Activated CD4-positive, alpha-beta T cell treated with anti-CD3 and anti-CD28 coated beads, Interleukin-2, amount 10 ng/mL, durations not matched to agents 24 days and 14 days (primary cell): ENCODE measurements at places on chromosomes 3 and 15.

GRCh38 chr3:101193957-101194356 is 126.4 kb downstream of the IMPG2 start:
- H3K4me1 ChIP-seq, result no peaks in the 10 kb centered on the region
- H3K27me3 ChIP-seq, result peaks cover 2% of the 10 kb centered on the region
- DNase-seq, result no peak
- no peaks in the 10 kb centered on the region for H3K36me3 ChIP-seq
- H3K4me3 ChIP-seq, result no peak overlapping the region
- H3K27ac ChIP-seq, result no peak overlapping the region

- H3K4me1 ChIP-seq, result peaks cover 24% of the 10 kb centered on the region
- H3K27me3 ChIP-seq, result no peaks in the 10 kb centered on the region
- peaks cover 21% of the 10 kb centered on the region for H3K36me3 ChIP-seq
- DNase-seq, result no peak
- no peak overlapping the region for H3K4me3 ChIP-seq
Measured at GRCh38 chr3:169999433-169999832, 32.8 kb downstream of the SEC62 start.

GRCh38 chr3:43786526-43787305 is 96.0 kb downstream of the ABHD5 start:
- no peaks in the 10 kb centered on the region for H3K4me1 ChIP-seq
- H3K27me3 ChIP-seq, result no peaks in the 10 kb centered on the region
- H3K36me3 ChIP-seq, result no peaks in the 10 kb centered on the region
- no peak overlapping the region for H3K4me3 ChIP-seq

GRCh38 chr15:51736069-51736468 is 1.4 kb downstream of the LYSMD2 start:
- peaks cover 19% of the 10 kb centered on the region for H3K36me3 ChIP-seq
- H3K27me3 ChIP-seq, result peaks cover 2% of the 10 kb centered on the region
- H3K27ac ChIP-seq, result peak overlapping the region; percentile 92

DNA sequence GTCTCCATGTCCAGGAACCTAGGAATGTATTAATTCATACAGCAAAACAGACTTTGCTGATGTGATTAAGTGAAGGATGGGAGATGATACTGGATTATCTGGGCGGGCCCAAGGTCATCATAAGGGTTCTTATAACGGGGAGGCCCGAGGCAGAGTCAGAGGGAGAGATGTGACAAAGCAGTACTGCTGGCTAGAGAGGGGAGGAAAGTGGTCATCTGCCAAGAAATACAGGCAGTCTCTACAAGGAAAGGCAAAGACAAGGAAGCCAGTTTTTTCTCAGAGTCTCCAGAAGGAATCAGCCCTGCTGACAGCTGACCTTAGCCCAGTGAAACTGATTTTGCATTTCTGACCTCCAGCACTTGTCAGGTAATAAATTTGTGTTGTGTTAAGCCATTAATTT is 66.2 kb upstream of the CORO2B start:
- no peak overlapping the region for H3K27ac ChIP-seq
- no peaks in the 10 kb centered on the region for H3K4me1 ChIP-seq
- H3K4me3 ChIP-seq, result no peak overlapping the region
- H3K36me3 ChIP-seq, result no peaks in the 10 kb centered on the region

DNA sequence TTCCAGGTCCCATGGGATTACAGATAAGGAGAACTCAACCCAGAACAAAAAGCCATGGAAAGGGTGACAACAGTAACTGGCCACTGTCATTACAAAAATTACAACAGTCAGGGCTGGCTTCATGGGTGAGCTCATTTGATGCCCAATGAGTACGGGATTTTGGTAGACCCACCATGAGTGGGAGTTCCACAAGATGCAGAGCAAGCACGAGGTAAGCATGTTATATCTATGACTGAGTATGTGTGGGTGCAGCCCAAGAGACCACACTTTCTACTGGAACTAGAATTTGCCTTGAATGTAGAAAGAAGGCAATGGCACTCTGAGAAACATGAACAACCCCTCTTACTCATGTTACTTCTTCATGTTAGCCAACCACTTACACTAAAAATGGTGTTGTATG is 83.3 kb downstream of the IGF2BP2 start:
- peaks cover 26% of the 10 kb centered on the region for H3K27me3 ChIP-seq
- H3K36me3 ChIP-seq, result no peaks in the 10 kb centered on the region
- no peak overlapping the region for H3K27ac ChIP-seq
- H3K4me1 ChIP-seq, result peaks cover 6% of the 10 kb centered on the region

DNA sequence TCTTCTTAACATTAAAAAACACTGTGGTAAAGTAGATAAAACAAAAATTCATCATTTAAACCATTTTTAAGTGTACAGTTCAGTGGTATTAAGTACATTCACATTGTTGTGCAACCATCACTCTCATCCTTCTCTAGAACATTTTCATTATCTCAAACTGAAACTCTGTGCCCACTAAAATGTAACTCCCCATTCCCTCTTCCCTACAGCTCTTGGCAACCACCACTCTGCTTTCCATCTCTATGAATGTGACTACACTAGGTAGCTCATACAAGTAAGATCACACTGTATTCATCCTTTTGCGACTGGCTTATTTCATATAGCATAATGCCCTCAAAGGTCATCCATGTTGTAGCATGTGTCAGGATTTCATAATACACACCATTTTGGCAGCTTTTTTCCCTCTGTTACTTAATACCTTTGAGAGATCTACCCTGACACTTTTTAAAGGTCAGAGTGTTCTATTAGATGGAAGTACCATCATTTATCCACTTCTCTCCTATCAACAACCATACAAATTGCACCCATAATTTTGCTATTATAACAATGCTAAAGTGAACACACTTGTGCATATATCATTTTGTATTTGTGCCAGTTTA is 42.9 kb upstream of the FRMD4B start:
- peaks cover 6% of the 10 kb centered on the region for H3K27me3 ChIP-seq
- H3K27ac ChIP-seq, result peak overlapping the region; percentile 4
- H3K36me3 ChIP-seq, result no peaks in the 10 kb centered on the region
- peaks cover 16% of the 10 kb centered on the region for H3K4me1 ChIP-seq

GRCh38 chr15:81957698-81958097 is 88.1 kb downstream of the MEX3B start:
- no peaks in the 10 kb centered on the region for H3K36me3 ChIP-seq
- no peak overlapping the region for H3K4me3 ChIP-seq
- no peaks in the 10 kb centered on the region for H3K27me3 ChIP-seq
- H3K27ac ChIP-seq, result no peak overlapping the region
- H3K4me1 ChIP-seq, result no peaks in the 10 kb centered on the region
- no peak for DNase-seq

DNA sequence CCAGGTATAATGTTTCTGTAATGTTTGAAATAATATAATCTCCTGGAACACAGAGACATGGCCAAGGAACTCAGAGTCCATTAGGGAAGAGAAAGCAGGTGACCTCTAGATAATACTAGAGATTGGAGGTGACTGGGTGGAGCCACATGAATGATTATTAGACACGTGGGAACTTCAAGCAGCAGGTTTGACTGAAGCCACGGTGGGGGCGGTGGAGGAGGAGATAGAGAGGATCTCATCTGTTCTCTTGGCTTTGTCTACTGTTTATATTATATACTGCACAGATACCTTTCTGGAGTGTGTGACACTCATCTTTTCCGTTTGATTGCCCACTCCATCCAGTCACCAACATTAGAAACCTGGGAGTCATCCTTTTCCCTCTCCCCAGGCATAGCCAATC is 33.7 kb downstream of the KIF7 start:
- H3K36me3 ChIP-seq, result peaks cover 68% of the 10 kb centered on the region
- peak overlapping the region; percentile 62 for H3K27ac ChIP-seq
- no peaks in the 10 kb centered on the region for H3K4me1 ChIP-seq
- peak; percentile 27 for DNase-seq
- H3K27me3 ChIP-seq, result no peaks in the 10 kb centered on the region

DNA sequence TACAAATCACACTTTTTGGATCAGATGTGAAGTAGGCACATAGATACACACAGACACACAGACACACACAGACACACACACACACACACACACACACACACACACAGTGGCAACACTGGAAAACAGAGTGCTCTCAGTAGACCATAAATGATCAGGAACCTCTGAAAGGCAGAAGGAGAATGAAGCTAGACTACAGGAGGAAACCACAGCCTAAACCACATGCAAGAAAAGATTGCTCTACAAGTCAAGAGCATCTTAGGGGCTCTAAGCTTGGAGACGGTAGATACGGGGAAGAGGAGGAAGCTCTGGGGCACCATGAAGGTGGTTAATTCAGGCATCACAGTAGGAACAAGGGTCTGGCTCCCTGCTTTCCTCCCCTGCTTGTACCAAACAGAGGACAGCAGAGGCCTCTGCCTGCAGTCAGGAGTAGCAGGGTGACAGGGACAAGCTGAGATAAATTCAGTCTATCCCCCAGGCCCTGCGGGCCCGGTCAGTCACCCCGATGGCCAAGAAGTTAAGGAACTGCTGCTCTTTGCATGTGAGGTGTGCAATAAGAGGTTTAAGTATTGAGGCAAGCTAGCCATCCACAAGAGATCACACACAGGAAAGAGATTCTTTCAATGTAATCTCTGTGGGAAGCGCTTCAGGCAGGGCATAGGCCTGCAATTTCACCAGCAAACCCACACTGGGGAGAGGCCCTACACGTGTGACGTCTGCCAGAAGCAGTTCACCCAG is 23.5 kb upstream of the ARPIN start:
- peaks cover 20% of the 10 kb centered on the region for H3K27me3 ChIP-seq
- H3K4me3 ChIP-seq, result no peak overlapping the region
- H3K36me3 ChIP-seq, result no peaks in the 10 kb centered on the region
- H3K27ac ChIP-seq, result no peak overlapping the region

- H3K4me1 ChIP-seq, result no peaks in the 10 kb centered on the region
- no peak overlapping the region for H3K27ac ChIP-seq
- H3K27me3 ChIP-seq, result peaks cover 36% of the 10 kb centered on the region
- H3K4me3 ChIP-seq, result no peak overlapping the region
Measured at GRCh38 chr15:69115031-69115430, 45.4 kb upstream of the GLCE start.

DNA sequence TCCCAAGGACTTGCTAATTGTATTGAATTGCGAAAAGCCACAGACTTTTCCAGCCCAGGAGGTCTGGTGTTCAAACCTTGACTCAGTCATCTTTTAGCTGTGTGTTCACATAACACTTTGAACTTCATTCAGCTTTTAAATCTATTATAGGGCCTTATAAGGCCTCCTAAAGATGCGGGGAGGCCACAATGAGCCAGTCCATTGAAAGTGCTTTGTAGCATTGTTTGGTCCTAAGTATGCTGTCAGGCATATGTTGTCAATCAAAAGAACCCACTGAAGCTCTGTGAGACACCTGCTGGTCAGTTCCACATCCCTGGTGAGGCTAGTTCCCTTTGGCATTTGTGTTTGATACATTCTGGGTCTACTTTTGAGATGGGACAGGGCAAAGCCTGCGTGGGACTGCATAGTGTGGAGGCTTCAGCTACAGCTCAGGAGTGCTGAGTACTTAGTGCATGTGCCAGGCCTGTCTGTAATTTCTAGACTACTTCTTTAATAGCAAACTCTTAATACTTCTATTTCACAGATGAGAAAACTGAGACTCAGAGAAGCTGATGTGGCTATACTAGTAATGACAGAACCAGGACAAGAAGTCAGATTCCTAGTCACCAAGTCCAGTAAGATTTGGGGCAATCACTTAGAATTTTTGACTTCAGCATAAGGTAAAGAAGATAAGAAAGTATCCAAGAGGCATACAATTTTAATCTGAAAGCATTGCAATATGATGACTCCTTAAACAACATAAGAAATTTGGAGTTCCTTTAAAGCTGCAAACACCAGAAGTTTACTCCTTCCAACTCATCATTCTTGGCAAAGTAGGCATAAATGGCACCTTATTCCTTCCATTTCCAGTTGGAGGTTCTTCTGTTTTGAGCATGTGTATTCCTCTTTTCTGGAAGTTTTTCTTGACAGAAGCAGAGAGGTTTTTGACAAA is 213.0 kb downstream of the PDCD6IP start:
- peaks cover under 1% of the 10 kb centered on the region for H3K27me3 ChIP-seq
- H3K27ac ChIP-seq, result no peak overlapping the region
- H3K4me3 ChIP-seq, result no peak overlapping the region

GRCh38 chr3:64361962-64362735 is 136.9 kb upstream of the PRICKLE2 start:
- no peak overlapping the region for H3K27ac ChIP-seq
- peaks cover 9% of the 10 kb centered on the region for H3K27me3 ChIP-seq
- no peak for DNase-seq
- H3K4me1 ChIP-seq, result peaks cover 11% of the 10 kb centered on the region
- H3K36me3 ChIP-seq, result no peaks in the 10 kb centered on the region
- H3K4me3 ChIP-seq, result no peak overlapping the region

DNA sequence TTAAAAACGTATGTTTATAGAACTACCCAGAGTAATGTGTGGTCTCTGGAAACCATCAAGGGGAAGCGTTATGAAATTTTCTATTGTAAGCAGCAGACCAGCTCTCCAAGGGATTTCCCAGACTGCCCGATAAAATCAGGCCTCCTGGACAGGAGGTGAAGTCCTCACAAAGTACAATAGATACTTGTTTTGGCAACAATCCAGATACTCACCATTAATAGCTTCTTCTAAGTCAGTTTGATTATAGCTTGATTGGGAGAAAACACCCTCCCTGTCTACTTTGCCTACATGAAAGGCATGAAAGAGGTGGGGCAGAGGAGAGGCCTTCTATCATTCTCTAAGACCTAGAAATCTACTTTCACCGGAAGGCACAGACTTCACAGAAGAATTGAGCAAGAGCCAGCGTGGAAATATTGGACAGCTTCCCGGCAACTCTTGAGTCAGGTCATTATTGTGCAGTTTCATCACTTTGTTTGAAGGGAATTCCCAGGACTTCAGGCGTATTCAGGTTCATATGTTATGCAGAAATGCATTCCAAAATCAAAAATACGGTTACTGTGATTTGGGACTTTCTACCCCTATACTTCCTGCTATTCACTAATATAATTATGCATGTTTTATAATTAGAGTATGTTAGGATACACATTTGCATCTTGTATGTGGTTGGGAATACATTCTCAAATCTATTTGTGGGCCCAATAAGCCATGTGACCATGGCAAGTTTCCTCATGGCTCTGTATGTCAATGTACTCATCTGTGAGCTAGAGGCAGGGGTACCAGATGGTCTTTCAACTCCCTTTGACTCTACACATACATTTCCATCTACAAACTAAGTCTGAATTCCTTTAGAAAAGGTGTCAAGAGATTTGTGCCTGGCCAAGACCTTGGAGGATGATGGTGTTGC is 103.5 kb downstream of the CD47 start:
- no peaks in the 10 kb centered on the region for H3K27me3 ChIP-seq
- no peak overlapping the region for H3K27ac ChIP-seq
- peaks cover 13% of the 10 kb centered on the region for H3K4me1 ChIP-seq
- no peak for DNase-seq
- H3K36me3 ChIP-seq, result peaks cover 2% of the 10 kb centered on the region
- no peak overlapping the region for H3K4me3 ChIP-seq

- no peak overlapping the region for H3K4me3 ChIP-seq
- no peaks in the 10 kb centered on the region for H3K36me3 ChIP-seq
- H3K27ac ChIP-seq, result no peak overlapping the region
- DNase-seq, result no peak
- no peaks in the 10 kb centered on the region for H3K4me1 ChIP-seq
Measured at GRCh38 chr15:93241696-93242585, 152.9 kb upstream of the RGMA start.

- H3K27ac ChIP-seq, result peak overlapping the region; percentile 51
- H3K36me3 ChIP-seq, result no peaks in the 10 kb centered on the region
- H3K4me3 ChIP-seq, result no peak overlapping the region
- peaks cover 2% of the 10 kb centered on the region for H3K4me1 ChIP-seq
Measured at GRCh38 chr3:48400824-48401433, 28.9 kb downstream of the FBXW12 start.

GRCh38 chr3:16813336-16813735 is 71.4 kb upstream of the PLCL2 start:
- no peak for DNase-seq
- no peak overlapping the region for H3K4me3 ChIP-seq
- no peak overlapping the region for H3K27ac ChIP-seq
- H3K27me3 ChIP-seq, result peaks cover 17% of the 10 kb centered on the region
